Renal pelvis (tissue), 12 donors: ENCODE measurements at places on chromosomes 1 and 21. TPM values are rescaled to one million over a fixed set of nuclear protein-coding genes. Genes with fewer than 3 reads are reported as not detected.

IVL gene
- 0.36 TPM for polyA plus RNA-seq

HNRNPCL2 gene
- not detected for polyA plus RNA-seq

NCDN gene
- polyA plus RNA-seq: 20.8 TPM

PLEKHA6 gene
- 61.9 TPM for polyA plus RNA-seq

LRRC38 gene
- not detected for polyA plus RNA-seq

DNA sequence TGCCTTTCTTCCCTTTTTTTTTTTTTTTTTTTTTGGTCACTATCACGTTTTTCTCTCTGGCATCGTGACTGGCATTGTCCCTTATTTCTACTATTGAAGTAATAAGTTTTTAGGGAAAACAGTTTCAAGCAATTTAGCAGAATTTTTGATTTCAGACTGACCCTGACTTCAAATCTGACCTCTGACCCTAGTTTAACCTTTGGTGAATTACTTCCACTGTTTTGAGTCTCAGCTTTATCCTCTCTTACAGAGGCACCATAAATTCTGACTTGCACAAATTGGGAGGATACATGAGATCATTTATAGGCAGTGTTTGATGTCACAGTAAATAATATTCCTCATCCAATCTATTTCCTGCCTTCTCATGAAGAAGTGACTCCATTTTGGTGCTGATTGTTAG, 187.0 kb downstream of the FASLG start:
- DNase-seq: no peak

- DNase-seq: no peak
Observed at GRCh38 chr1:113904293-113904673, 316 bp downstream of the AP4B1 start.

- DNase-seq: no peak
Observed at GRCh38 chr1:31768939-31769704, 5.0 kb upstream of the ADGRB2 start.

DNA sequence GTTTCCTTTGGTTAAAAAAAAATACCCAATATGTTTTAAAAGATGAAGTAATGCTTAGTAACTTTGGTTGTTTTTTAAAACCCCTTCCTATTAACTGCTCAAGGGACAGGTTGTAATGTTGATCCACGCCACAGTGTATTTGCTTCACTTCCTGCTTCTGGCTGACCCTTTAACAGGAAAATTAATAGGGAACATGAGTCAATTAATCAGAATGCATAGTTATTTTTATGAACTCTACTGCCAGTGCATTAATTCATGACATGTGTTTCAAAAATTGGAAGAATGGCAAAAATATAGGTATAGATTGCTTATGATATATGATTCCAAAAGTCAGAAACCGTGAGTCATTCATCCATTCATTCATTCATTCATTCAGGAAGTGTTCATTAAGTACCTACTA, 204.8 kb downstream of the SETD4 start:
- DNase-seq: no peak

DNA sequence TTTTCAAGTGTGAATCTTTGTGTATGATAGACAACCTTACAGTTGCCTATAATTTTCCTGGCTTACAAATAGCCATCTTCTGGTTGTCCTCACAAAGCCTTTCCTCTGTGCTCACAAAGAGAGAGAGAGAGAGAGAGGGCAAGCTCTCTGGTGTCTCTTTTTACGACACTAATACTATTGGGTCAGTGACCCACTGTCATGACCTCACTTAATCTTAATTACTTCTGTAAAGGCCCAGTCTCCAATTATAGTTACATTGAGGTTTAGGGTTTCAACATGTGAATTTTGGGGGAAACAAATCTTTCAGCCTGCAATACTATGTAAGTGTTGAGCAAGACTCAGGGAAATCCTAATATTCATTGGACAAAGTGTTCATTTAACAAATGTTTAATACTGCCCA, 167.4 kb upstream of the COL11A1 start:
- DNase-seq: no peak

DNA sequence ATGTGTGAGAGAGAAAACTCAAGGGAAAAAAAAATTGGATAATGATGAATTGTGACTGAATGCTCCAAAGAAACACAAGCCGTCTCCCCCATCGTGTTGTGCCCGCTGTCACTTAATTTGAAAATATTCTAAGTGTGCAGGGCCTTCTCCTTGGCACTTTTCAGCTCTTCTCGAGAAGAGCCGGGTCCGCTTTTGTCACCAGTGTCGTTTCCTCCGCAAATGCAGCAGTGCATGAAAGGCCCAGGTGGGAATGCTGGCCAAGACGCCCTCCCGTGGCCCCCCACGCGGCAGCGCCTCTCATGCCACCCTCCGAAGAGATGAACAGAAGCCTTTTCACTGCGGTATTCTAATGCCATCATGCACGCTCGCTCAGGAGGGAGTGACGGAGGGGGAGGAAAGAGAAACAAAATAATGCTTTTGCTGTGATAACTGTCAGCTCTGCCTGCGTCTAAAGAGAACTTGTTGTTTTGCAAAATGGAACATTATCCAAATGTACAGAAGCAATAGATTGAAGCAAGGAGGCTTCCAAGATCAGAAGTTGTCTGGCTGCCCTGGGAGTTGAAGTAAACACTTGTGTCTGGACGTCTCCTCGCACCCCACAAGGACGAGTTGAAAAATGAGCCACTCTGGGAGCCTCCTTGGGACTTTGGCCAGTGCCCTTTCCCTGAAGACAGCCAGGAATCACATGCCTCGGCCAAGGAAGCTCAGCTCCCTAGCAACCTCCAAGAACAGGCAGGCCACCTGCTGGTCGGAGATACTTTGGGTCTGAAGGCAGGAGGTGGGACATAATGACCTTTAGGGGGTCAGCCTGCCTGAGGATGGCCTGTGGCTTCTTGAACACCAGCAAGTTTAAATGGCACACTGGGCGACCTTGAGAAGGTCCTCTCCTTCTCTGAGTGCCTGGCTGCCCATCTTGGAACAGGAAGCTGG, 166.1 kb upstream of the ZC3H12A start:
- no peak for DNase-seq

- DNase-seq: no peak
Observed at GRCh38 chr1:184002071-184002470, 35.5 kb downstream of the COLGALT2 start.
